ENCODE measurements at places on chromosomes 1 and 21.

- no peak for DNase-seq
These were observed 92.8 kb downstream of the PDE9A start for GRCh38 chr21:42746240-42746592.

DNA sequence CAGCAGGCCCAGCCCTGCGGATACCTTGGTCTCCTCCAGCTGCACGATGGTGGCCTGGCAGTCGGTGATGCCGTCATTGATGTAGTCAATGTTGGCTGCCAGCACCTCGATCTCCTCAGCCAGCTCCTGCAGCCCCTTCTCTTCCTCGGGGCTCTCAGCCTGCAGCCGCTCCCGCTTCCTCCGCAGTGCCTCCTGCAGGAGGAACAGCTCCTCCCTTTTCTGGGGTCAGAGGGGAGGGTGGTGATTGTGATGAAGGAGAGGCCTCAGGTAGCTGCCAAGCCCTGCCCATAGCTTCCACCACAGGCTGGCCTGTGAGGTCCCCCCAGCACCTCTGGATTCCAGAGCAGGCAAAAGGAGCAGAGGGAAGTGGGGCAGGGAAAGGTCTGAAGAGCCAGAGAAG is 33.4 kb downstream of the KIF21B start:
- DNase-seq: no peak

DNA sequence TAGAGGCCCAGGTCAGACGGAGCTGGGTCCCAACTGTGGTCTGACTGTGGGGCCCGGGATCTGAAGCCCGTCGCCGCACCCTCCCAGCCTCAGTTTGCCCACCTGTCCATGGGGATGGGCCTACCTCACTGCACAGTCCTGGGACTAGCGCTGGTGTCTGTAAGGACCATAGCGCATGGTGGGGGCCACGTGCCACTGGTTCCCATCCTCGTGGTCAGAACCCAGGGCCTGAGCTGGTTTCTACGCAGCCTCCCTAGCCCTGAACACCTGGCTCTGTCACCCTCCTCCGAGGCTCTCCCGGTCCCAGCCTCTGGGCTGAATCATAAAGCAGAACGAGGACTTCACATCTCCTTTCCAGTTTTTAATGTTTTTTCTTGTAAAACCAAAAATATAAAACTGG is 46.7 kb downstream of the DMRTB1 start:
- DNase-seq: no peak

GRCh38 chr1:184909019-184909418 is 65.3 kb downstream of the NIBAN1 start:
- no peak for DNase-seq

DNA sequence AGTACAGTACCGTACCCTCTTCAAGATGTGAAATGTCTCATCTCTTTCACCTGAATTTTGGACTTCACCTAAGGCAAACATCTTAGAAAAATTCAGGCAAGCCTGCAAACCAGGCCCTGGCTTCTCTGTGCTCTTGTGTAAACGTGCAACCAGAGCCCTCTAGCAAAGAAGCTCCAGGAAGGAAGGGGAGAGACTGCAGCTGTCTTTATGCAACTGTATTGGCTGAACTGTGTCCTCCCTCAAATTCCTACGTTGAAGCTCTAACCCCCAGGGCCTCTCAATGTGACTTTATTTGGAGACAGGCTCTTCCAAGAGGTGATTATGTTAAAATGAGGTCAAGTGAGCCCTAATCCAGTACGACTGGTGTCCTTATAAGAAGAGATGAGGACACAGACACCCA is 60.3 kb downstream of the SLC45A1 start:
- DNase-seq: no peak

GRCh38 chr1:27071049-27071416 is 58.4 kb upstream of the TENT5B start:
- no peak for DNase-seq
